ENCODE measurements at places on chromosomes 12 and 14.

DNA sequence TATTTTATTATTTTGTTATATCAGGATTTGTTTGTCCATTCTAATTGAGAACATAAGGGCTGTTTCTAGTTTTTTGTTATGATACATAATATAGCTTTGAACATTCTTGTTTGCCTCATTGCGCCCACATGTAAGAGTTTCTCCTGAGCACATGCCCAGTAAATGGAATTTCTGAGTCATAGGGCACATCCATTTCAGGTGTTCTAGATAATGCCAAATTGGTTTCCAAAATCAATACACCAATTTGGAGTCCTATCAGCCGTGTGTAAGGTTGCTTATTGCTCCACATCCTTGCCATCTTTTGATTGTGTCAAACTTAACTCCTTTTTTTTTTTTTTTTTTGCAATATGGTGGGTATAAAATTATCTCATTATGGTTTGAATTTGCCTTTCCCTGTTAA is 97.9 kb upstream of the RESF1 start:
- DNase-seq = no peak

- DNase-seq = peak; percentile 69
Observed at GRCh38 chr14:21070083-21070609, at the start of gene ARHGEF40. TSS of gene ARHGEF40 (plus strand) at chr14:21070304. CDS start at chr14:21070397, 93 bp downstream.

DNA sequence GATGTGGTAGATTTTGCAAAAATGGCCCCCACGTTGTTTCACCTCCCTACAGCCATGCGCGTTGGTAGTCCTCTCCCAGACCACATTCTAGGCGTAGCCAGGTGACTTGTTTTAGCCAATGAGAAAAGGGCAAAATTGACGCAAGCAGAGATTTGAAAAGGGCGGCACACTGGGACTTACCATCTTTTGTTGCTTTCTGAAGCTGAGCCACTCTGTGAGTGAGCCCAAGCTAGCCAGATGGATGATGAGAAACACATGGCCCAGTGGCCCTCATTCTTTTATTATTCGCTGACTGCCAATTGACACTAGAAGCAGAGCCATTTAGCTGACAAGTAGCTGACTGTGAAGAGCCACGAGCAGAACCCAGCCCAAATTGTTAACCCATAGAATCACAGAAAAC is 142.0 kb upstream of the GZMB start:
- DNase-seq = no peak

DNA sequence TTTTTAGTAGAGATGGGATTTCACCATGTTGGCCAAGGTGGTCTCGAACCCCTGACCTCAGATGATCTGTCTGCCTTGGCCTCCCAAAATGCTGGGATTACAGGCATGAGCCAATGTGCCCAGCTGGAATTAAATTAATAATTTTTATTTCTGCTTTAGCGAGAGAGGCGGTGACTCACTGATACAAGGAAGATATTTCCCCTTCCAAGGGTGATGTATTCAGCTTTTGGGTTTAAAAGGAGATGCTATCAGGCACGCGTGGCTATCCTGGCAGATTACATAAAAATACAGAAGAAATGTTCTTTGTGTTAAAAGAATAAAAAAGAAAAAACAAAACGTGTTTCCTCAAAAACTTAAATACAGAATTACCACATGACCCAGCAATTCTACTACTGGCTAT is 12.4 kb upstream of the P2RX7 start:
- peak; percentile 51 for DNase-seq

DNA sequence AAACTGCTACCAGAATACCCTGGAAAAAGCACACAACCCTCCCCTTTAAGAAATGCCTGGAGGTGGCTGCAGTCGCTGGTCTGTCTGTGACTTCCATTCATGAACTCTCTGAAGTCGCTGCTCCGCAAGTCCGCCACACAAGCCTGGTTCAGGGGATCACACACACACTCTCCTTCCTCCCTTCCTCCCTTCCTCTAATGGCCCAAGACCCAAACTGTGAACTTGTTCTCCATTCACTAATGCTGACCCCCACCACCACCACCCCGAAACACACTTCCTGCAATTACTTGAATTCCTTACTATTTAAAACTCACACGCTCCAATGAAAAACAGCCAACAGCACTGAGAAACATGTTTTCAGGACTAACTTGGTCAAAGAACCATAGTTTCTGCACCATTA is 1.0 kb upstream of the LMO3 start:
- no peak for DNase-seq

- DNase-seq = no peak
Observed at GRCh38 chr12:132668191-132669088, 18.7 kb downstream of the POLE start.

DNA sequence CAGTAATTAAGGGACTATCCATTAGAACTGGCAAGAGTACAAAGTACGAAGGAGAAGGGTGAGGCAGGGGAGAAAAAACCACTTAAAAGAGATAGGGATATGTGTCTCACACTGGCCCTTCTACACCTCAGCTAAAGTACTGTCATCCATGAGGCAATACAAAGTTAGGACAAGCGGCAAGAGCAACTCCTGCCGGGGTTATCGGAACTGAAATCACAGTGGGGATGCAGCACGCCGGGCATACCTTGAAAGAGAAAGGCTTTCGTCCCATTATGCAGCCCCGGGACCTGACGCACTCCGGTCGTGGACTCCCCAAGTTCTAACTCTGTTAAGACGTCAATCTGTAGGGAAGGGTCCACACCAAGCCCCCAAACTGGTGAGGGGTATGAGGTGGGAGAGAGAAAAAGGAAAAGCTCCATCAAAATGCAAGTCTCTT is 1.1 kb downstream of the NELL2 start:
- DNase-seq = no peak

- DNase-seq = no peak
Observed at GRCh38 chr12:7864601-7865150, 8.0 kb downstream of the SLC2A14 start.

GRCh38 chr12:129997239-129997638 is 93.4 kb upstream of the TMEM132D start:
- DNase-seq = no peak

GRCh38 chr12:57983146-57983857 is 41.9 kb downstream of the ATP23 start:
- DNase-seq = peak; percentile 68

DNA sequence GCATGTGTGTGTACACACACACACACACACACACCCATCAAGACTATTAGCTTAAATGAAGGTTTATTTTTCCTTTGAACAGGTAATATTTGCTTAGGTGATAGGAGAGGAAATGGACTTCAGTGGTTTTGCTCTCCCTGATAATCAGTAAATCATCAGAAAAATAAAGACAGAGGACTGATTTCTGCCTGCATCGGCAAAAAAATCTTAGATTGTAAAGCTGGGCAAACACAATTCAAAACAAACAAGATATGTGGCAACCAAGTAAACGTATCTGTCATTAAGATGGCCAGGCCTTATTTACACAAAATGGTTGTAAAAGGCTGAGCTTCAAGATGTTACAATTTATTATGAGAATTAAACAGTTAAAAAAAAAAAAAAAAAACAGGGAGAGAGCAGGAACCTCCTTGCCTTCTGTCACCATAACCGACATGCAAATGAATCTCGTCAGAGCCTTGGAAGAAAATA is 31.3 kb downstream of the PRKD1 start:
- no peak for DNase-seq

- no peak for DNase-seq
Observed at GRCh38 chr14:104135121-104135903, 3.1 kb upstream of the KIF26A start.

DNA sequence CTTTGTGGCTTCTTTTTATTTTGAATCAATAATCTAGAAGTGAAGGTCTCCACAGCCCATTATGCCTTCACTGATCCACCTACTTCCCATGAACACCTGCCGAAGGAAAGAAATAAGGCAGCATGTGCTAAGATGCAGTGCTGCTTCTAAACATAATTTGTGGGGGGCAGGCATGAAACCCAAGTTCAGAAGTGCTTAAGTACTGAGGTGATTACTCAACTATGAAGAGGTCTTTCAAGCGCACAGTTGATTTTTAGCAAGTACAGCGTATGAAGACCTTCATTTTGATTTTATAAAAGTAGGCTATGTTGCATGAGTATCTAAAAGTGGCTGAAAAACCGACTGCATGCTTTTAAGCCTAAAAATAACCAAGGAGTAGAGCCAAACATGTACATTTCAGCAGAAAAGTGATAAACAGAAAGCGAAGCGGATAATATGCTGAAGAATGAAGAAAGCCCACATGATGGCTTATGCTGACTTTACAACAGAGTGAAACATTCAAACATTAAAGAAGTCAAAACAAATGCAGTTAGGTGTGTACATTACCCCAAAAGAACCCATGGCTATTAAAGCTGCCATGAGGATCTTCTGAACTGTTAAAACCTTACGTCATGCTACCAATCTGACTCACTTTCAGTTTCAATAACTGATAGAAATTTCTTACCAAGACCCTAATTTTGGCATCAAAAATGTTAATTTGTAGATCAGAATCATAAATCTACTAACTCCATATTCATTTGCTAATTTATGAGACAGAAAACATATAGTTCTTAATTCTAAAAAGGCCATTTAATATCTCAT is 29.3 kb downstream of the KICS2 start:
- DNase-seq = no peak

- DNase-seq = no peak
Observed at GRCh38 chr14:29215853-29216252, 449.3 kb downstream of the FOXG1 start.

- no peak for DNase-seq
Observed at GRCh38 chr12:6146509-6146908, 22.0 kb upstream of the VWF start.

DNA sequence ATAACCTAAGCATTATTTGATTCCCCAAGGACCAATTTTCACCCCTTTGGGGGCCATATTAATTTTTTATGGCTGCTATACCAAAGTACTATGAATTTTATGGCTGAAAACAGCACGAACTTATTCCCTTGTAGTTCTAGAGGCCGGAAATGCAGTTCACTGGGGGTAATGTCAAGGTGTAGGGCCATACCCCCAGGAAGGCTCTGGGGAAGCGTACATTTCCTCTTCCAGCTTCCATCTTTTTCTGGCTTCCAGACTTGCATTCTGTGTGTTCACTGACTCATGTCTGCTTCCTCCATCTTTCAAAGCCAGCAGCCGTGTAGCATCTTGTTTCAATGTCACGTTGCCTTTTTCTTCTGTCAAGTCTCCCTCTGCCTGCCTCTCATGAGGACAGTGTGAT is 133.5 kb downstream of the BICD1 start:
- no peak for DNase-seq

- no peak for DNase-seq
Observed at GRCh38 chr12:81530352-81530751, 228.8 kb downstream of the PPFIA2 start.

- no peak for DNase-seq
Observed at GRCh38 chr14:34365309-34365915, 96.6 kb downstream of the SPTSSA start.

GRCh38 chr12:119940897-119941296 is 48.1 kb upstream of the BICDL1 start:
- peak; percentile 65 for DNase-seq

- DNase-seq = no peak
Observed at GRCh38 chr14:34128665-34129064, 177.8 kb upstream of the EGLN3 start.

DNA sequence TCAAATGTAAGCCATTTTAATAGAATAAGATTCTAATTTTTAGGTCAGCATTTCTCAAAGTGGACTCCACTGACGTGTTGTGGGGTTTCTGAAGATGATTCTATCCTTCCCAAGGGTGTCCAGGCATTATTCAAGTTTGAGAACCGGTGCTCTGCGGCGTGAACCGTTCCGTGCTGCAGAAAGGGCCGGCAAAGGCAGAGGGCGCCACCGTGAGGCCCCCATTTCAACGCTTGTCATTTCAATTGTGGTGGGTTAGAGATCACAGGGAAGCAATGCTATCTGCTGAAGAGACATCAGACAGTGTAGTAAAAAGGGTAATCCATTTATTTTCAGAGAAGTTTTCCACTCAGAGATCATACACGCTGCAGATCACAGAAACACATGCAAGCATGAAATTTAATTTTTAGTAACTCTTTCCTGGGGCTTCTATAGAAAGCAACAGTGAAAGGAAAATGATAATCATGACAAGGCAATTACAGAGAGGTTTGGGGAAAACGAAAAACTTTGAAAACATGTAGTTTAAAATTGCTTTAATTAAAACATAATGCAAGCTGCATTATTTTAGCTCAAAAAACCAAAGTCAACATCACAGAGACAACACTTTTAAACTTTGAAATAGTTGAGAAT is 201.7 kb downstream of the EXOC5 start:
- no peak for DNase-seq

DNA sequence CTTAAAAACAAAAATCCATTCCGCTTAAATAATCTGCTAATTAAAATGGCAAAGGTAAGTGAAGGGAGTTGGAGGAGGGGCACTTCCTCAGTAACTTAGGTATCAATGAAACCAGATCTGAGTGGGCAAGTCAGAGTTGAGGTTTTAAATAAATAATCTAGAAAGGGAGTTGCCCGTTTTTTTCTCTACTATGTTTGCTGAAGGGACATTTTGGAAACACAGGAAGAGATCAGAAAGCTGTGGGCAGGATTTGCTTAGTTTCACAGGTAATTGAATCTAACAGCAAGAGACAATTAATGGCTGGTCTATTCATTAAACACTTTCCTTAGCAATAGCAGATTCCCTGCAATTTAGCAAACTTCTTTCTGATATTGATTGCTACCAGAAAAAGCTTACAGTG is 186.0 kb upstream of the ABCD2 start:
- no peak for DNase-seq

- no peak for DNase-seq
Observed at GRCh38 chr14:87851190-87851589, 141.8 kb downstream of the GALC start.

- peak; percentile 94 for DNase-seq
Observed at GRCh38 chr12:67661311-67662021, 12.9 kb downstream of the DYRK2 start.

DNA sequence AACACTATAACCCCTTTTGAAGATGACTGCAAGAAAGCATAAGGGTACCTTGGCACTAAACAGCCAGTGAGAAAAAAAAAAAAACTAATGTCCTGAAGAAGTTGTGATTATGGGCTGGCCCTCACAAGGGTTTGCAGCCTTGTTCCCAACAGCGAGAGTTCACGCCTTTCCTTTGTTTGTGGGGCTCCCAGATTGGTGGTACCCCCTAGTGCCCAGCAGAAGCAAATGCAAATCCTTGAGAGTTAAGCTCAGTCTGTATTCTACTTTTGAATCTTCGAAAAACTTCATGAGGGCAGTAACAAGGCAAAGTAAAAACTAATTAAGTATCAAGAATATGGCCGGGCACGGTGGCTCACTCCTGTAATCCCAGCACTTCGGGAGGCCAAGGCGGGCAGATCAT is 238.9 kb upstream of the LMO3 start:
- DNase-seq = no peak

- peak; percentile 42 for DNase-seq
Observed at GRCh38 chr12:14892726-14893505, 7.3 kb upstream of the MGP start.

DNA sequence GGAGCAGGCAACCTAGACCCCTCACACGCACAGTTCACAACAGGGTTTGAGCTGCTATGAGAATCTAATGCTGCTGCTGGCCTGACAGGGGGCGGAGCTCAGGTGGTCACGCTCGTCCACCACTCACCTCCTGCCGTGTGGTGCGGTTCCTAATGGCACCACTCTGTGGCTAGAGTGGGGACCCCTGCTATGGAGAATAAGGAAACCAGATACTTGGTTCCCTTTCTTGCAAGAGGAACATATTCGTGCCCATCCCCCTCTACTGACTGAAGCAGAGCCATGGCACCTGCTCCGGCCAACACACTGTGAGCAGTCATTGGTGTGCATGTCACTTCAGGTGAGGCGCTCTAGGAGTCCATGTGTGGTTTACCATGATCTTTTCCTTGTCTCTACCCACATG is 30.4 kb upstream of the RIMBP2 start:
- DNase-seq = no peak
